NCI-H1092 treated with DMSO at 0.1 percent for 48 hours (cell line): ENCODE measurements at places on chromosomes 7 and 10.

- no peak for DNase-seq
These were observed 377.0 kb downstream of the GATA3 start for GRCh38 chr10:8431511-8431910.

DNA sequence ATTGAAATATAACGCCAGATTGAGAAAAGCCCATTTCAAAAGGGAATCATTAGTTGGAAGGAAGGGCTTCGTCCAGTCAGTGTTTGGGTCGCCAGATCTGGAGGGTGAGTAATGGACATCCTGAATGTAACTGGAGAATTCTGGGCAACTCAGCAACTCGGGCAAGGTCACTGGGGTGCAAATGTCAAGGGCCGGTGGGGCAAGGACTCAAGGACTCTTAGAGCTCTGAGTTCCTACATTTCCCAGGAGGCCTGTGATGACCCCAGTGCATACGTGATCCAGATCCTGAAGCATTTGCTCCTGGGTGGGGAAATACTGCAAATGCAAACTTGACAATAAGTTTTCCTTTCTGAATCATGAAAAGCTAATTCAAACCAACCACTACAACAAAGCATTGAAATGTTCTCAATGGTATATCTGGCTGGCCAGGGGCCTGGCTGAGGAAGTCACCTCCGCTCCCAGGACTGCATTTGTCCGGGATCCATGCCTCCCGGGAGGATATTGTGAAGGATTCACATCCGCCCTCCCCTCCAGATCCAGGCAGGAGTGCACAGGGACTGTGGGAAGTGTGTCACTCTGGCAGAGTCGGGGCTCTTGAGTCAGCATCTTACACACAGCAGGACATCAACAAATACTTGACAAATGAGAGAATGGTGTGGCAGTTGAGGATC is 164.0 kb downstream of the FANK1 start:
- no peak for DNase-seq

DNA sequence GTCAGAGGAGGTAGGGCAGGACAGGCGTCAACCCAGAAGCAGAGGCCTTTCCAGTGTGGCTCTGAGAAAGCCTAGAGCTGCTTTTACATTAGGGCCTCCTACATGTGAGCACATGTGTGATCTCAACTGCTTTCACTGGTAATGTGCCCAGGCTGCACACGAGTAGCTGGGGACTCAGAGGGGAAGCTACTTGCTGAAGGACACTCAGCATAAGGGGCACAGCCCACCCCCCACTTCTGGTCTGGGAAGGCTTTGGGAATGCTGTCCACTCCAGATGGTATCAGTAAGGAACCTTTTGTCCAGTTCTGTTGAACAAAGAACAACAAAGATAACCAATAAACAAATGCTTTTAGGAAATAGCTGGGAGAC is 18.9 kb downstream of the PRF1 start:
- DNase-seq, result no peak

DNA sequence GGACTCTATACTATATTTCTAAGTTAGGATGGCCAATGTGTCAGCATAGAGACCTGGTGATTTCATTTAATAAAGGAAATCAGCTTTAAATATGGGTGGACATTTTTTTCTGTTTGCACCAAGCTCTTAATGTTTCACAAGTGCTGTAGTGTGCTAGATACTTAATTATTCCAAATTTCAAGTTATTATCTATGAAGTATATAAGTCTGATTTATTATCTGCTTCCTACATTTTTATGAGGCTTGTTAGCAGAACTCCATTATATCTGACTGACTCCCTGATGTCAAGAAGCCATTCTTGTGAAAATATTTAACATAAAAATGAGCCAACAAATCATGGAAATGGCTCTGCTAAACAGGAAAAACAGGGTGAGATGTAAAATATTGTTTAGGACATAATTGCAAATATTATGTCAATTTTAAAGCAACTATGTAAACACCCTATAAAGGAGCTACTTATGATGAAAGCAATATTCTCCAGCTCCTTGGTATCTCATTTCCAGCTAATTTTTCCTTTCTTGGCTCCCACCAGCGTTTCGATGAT is 1415.2 kb downstream of the GATA3 start:
- DNase-seq, result no peak

GRCh38 chr10:126930883-126931503 is 25.8 kb downstream of the DOCK1 start:
- no peak for DNase-seq

GRCh38 chr10:44383749-44384600 is 922 bp downstream of the CXCL12 start:
- no peak for DNase-seq
